ENCODE measurements at places on chromosomes 16 and 17.

DNA sequence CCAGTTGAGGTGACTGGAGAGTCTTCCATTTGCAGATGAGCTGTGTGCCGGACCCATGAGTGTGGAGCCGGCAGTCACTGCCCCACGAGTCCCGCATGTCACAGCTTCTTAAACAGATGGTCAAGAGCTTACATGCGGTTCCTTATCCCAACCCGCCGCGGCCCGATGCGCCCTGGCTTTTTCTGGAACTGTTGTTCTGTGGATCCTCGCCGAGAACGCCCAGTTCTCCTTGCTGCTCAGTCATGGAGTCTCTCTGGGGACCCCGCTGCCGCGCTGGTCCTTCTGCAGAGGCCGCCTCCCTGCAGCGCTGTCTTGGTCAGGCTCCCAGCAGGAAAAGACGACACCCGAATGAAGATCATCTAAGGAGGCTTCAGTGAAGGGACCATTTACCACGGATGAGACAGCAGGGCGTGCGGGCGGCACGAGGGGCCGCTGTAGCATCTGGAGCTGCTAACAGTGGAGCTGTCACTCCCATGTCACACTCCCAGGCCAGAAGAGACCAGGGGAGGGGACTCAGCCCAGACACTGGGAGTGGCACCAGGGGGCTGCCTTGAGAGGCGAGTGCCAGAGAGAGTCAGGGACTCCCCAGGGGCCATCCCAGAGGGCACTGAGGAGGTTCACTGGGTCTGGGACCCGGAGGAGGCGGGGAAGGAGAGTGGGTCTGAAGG, 10.8 kb upstream of the LGALS3BP start:
- DNase-seq: no peak

DNA sequence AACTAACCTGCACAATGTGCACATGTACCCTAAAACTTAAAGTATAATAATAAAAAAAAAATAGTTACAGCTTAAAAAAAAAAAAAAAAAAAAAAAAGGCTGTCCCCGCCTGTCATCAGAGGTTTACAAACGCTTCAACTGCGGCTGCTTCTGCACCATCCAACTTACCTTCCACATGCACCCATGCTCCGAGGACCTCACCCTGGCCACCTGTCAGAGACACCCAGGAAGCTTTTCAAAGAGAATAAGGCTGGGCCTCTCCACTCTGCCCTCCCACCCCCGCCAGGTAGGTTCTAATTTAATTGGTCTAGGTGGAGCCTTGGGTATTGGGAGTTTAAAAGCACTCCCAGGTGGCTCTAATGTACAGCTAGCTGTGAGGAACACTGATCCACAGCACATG, 64.9 kb downstream of the COPRS start:
- DNase-seq: no peak

GRCh38 chr17:82868715-82869131, 28.9 kb upstream of the ZNF750 start:
- DNase-seq: no peak

DNA sequence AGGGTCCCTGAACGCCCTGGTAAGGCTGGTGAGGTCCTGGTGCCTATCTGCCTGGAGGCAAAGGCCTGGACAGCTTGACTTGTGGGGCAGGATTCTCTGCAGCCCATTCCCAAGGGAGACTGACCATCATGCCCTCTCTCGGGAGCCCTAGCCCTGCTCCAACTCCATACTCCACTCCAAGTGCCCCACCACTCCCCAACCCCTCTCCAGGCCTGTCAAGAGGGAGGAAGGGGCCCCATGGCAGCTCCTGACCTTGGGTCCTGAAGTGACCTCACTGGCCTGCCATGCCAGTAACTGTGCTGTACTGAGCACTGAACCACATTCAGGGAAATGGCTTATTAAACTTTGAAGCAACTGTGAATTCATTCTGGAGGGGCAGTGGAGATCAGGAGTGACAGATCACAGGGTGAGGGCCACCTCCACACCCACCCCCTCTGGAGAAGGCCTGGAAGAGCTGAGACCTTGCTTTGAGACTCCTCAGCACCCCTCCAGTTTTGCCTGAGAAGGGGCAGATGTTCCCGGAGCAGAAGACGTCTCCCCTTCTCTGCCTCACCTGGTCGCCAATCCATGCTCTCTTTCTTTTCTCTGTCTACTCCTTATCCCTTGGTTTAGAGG, 23.5 kb upstream of the BEAN1 start:
- DNase-seq: no peak

DNA sequence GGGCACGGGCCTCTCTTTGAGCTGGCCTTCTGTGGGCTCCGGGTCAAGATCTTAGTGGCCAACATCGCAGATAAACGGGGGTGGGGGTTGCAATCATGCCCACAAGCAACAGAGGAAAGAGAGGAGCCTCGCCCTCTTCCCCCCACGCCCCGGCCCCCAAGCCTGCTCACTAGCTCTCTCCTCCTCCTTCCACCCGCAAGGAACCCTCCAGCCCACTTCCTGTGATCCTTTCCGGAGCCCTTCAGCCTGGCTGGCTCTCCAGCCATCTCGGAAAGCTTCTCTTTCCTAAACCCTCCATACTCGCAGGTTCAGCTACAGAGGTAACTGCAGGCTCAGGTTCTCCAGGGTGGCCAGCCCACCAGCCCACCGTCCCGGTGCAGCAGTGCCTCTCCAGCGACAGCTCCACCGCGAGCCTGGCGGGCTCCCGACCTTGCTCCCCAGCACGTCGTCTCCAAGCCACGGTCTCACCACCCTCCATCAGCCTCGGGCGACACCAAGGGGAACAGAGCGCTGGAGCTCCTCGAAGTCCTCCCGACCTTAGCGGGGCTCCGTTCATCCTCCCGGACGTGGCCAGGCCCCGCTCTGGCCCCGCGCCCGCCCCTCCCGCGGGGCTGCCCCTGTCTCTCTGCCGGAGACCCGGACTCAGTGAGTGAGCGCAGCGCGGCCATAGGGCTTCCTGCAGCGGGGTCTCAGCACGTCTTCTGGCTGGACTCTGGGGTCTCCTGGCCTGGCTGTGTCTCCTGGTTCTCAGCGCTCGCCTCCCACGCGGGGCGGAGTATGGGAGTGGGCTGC, 12.9 kb upstream of the ODF4 start:
- no peak for DNase-seq

- DNase-seq: no peak
Observed at GRCh38 chr16:75188832-75189477, 18.0 kb downstream of the CTRB2 start.

GRCh38 chr17:1055751-1056645, 59.1 kb downstream of the TIMM22 start:
- no peak for DNase-seq

DNA sequence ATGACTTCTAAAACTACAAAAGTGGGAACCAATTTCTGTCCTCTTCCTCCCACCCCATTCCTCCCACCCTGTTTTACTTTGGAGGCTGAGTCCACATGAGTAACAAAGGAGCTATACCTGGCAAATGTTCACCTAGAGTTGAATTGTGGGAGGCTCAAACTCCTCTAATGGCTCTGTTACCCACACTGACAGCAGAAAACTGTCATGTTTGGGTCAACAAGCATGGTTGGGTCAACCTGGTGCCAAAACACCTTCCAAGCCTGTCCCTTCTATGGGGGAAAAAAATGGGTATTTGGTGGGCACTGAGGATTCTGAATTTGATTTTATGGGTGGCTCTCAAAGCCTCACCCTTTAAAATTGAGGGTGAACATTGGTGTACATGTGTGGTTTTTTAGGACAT, 12.0 kb upstream of the HOXB13 start:
- DNase-seq: no peak

- no peak for DNase-seq
Observed at GRCh38 chr17:6104956-6105648, 34.9 kb downstream of the WSCD1 start.

GRCh38 chr16:65111306-65111705, 10.6 kb downstream of the CDH11 start:
- no peak for DNase-seq

DNA sequence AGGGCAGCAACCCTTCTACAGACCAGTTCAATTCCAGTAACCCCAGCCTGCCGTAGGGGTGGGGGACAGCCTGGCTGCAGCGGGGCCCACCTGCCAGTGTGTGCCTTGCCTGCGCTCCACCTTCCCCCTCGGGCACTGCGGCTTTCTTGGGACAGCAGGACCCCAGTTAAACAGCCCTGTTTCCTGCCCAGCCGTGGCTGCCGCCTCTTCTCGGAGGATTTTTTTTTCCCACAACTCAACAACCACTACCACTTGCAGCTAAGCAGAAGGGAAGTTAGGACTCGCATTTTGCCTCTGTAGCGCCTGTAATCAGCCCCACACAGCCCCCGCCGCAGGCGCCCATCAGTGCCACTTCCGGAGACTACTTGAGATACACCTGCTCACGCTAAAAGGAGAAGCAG, 76.1 kb downstream of the RAI1 start:
- no peak for DNase-seq

GRCh38 chr17:77887464-77888241, 70.8 kb upstream of the TNRC6C start:
- DNase-seq: no peak

DNA sequence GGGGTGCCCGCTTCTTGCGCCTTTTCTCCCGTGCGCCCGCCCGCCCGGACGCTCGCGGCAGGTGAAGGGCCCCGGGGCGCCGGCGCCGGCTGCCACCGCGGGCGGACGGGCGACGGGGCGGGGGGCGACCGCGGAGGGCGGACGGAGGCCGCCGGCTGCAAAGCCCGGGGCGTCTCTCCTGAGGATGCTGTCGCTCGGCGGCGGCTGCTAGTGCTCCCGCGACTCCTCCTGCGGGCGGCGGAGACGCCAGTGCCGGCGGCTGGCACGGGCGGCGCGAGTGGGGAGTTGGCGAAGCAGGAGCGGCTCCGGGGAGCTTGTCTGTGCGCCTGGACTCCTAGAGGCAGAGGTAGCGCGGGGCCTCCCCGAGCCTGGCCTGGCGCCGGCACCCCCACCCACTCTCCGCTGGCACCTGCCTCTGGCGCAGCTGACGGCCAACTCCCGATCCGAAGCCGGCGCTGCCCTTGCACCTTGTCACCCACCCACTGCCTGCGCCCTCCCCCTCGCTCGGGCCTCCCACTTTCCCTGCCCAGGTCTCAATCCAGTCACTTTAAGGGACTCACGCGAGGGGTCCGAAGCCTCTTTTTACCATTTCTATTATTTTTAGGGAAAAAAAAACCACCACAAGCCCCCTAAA, at the start of gene FAM20A:
Gene FAM20A (minus strand): TSS at position 437 of the 634 bp plus-strand sequence. CDS start 701 bp downstream, outside the sequence.
- DNase-seq: peak; percentile 70

DNA sequence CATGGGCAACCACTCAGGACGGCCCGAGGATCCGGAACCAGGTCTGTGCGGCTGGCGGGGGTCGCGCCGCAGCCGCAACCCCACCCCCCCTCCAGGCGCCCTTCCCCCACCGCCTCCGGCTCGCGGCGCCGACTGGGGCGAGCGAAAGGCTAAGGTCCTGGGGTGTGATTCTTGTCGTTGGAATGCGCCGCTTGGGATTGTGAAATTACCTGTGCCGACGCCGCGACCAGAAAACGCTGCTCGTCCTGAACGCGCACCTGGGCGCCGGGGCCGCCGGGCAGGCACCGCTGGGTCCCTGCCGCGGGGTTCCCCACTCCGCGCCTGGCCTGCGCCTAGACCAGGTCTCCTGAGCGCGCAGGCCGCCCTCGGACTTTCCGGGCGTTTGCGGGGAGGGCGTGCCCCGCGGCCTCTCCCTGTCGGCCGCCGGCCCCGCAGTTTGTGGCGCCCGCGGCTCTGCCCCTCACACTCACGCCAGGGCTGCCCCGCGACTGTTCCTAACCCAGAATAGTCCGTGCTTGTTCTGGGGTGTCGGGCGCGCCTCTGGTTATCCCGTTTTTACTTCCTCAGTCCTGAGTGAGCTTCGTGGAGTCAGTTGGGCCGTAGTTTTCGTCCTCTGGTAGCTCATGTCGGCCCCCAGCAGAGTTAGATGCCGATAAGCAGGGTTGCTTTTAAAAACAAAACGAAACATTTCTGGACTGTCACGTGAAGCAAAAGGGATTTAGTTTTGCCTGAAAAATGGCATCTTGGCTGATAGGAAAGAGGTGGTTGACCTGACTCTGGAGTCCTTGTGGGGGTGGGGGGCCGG, 147.2 kb downstream of the SPECC1 start:
- peak; percentile 73 for DNase-seq

DNA sequence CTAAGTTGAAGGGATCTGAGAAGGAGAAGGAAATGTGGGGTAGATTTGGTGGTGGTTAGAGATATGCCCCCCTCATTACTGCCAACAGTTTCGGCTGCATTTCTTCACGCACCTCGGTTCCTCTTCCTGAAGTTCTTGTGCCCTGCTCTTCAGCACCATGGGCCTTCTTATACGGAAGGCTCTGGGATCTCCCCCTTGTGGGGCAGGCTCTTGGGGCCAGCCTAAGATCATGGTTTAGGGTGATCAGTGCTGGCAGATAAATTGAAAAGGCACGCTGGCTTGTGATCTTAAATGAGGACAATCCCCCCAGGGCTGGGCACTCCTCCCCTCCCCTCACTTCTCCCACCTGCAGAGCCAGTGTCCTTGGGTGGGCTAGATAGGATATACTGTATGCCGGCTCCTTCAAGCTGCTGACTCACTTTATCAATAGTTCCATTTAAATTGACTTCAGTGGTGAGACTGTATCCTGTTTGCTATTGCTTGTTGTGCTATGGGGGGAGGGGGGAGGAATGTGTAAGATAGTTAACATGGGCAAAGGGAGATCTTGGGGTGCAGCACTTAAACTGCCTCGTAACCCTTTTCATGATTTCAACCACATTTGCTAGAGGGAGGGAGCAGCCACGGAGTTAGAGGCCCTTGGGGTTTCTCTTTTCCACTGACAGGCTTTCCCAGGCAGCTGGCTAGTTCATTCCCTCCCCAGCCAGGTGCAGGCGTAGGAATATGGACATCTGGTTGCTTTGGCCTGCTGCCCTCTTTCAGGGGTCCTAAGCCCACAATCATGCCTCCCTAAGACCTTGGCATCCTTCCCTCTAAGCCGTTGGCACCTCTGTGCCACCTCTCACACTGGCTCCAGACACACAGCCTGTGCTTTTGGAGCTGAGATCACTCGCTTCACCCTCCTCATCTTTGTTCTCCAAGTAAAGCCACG, 28.3 kb downstream of the STH start:
- DNase-seq: no peak

DNA sequence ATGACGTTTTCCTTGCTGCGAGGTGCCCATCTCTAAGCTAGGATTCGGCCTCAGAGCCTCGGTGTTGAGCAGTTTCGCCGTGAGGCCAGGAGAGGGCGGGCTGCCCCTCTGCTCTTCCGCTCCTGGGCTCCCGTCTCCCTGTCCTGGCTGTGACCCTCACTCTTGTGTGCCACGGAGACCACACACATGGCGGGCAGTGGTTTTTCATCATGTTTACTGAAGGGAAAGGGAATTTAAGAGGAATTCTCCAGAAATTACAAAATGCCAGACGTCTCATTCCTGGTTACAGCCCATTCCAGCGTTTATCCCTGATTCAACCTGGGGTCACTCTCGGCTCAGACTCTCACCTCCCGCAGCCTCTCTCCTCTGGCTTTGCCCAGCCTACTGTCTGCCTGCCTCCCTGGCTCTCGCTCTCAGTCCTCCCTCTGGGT, 96.8 kb upstream of the ELAC2 start:
- DNase-seq: peak; percentile 71

Data from type B pancreatic cell (in vitro differentiated cells).